ENCODE measurements at places on chromosomes 5 and 9.

- peaks cover 8% of the 10 kb centered on the region for H3K36me3 ChIP-seq
- H3K4me3 ChIP-seq: no peak overlapping the region
- H3K4me1 ChIP-seq: peaks cover 61% of the 10 kb centered on the region
- no peak overlapping the region for H3K27ac ChIP-seq
Observed at GRCh38 chr5:131381777-131382176, 117.9 kb downstream of the CDC42SE2 start.

DNA sequence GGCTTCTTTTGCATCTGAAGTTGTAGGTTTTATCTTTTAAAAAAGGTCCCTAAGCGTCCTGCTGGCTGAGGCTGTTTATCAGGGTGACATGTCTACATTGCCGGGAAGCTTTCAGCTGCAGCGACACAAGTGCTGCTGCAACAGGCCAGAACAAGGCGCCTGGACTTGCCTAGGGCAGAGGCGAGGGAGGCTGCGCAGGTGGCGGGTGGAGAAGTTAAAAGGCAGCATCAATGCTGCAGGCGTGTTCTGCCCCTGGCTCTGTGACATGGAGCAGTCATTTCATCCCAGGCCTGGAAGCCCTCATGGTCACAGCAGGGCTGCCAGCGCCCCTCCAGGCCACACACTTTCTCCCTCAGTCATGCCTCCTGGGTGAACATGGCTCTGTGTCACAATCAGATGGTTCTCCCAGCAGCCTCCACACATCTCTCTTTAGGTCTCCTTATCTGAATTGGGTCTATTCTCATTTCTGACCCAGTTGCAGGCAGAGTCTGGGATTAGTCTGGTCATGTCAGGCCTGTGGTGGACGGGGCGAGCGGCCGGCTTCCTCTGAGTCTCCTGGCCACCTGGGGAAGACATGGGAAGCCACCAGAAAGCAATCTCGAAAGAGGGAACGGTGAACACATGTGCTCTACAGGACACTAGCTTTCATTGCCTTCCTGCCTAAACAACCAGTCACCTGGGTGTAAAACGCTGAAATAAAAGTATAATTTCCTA lies 41.3 kb downstream of the IRX2 start:
- no peak for DNase-seq
- H3K36me3 ChIP-seq: no peaks in the 10 kb centered on the region
- H3K27me3 ChIP-seq: no peaks in the 10 kb centered on the region
- no peak overlapping the region for H3K27ac ChIP-seq

DNA sequence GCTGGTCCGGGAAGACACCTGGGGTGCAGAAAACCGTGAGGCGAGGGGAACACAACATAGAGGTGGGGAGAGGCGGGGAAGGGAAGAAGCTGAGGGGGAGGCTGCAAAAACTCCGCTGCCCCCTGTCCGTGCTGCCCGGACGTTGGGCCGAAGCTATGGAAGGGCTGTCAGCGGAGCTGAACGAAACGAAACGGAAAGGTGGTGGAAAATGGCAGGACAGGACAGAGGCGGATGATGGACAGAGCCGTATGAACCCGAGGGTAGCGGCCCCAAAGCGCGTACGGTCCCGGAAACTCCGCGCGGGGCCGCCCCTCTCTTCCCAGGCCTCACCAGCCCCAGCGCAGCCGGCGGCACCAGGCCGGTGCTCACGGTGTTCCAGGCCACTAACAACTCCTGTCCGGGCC lies 272 bp downstream of the ANAPC2 start:
- H3K27ac ChIP-seq: peak overlapping the region; percentile 98
- no peaks in the 10 kb centered on the region for H3K36me3 ChIP-seq
- no peaks in the 10 kb centered on the region for H3K27me3 ChIP-seq
- H3K4me3 ChIP-seq: peak overlapping the region; percentile 97
- no peak for DNase-seq

GRCh38 chr5:54030981-54031380 lies 279.4 kb downstream of the ARL15 start:
- no peaks in the 10 kb centered on the region for H3K4me1 ChIP-seq
- H3K27ac ChIP-seq: no peak overlapping the region
- no peaks in the 10 kb centered on the region for H3K36me3 ChIP-seq
- no peak overlapping the region for H3K4me3 ChIP-seq
- H3K27me3 ChIP-seq: no peaks in the 10 kb centered on the region
- no peak for DNase-seq

GRCh38 chr5:169169783-169170182 lies 131.2 kb downstream of the SLIT3 start:
- H3K4me3 ChIP-seq: no peak overlapping the region
- no peaks in the 10 kb centered on the region for H3K4me1 ChIP-seq
- no peak for DNase-seq
- no peaks in the 10 kb centered on the region for H3K27me3 ChIP-seq
- no peaks in the 10 kb centered on the region for H3K36me3 ChIP-seq

GRCh38 chr9:121071756-121072421 lies 2.9 kb upstream of the CNTRL start:
- H3K36me3 ChIP-seq: peaks cover 3% of the 10 kb centered on the region
- H3K27ac ChIP-seq: peak overlapping the region; percentile 85
- DNase-seq: no peak
- no peaks in the 10 kb centered on the region for H3K27me3 ChIP-seq
- H3K4me3 ChIP-seq: no peak overlapping the region

- H3K27me3 ChIP-seq: no peaks in the 10 kb centered on the region
- no peak overlapping the region for H3K4me3 ChIP-seq
- H3K36me3 ChIP-seq: no peaks in the 10 kb centered on the region
- H3K27ac ChIP-seq: peak overlapping the region; percentile 23
Observed at GRCh38 chr9:87722393-87723088, 3.4 kb upstream of the CTSL start.

DNA sequence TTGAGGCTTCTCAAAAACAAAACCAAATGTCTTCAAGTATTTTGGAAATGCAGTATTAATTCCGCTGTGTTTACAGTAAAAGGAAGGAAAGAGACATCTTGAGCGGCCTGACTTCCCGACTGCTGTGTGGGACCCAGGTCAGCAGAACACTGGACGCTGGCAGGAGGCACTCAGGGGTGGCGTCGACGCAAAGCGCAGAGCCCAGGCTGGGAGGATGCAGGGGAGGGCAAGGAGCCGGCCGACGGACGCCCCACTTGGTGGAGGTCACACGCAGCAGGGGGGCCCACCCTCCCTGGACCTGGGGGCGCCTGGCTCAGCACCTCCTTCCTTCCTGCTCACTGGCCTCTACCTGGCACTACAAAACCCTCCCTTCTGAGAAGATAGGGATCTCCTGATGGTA lies 19.7 kb downstream of the SLC12A7 start:
- H3K36me3 ChIP-seq: no peaks in the 10 kb centered on the region
- DNase-seq: no peak
- no peak overlapping the region for H3K4me3 ChIP-seq

GRCh38 chr5:9644630-9645029 lies 14.5 kb upstream of the TAS2R1 start:
- H3K4me3 ChIP-seq: no peak overlapping the region
- H3K36me3 ChIP-seq: no peaks in the 10 kb centered on the region
- no peak for DNase-seq
- no peak overlapping the region for H3K27ac ChIP-seq
- H3K27me3 ChIP-seq: no peaks in the 10 kb centered on the region
- no peaks in the 10 kb centered on the region for H3K4me1 ChIP-seq

DNA sequence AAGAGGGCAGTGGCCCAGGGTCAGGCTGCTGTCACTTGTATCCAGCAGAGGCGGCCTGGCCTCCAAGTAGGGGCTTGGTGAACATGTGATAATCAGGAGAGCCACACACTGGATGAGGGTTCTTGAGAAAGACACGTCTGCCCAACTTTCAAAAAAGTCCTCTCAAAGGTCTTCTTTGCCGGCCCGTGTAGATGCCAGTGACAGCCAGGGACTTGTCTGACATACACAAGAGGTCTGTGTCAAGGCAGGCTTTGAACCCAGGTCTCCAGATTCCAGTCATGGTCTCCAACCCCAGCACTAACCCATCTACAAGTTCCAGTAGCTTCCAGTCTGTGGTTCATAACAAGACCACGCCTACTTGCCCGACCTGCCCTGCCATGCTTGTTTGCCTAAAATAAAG lies 7.9 kb upstream of the AMBP start:
- no peak overlapping the region for H3K4me3 ChIP-seq
- H3K36me3 ChIP-seq: no peaks in the 10 kb centered on the region
- no peak overlapping the region for H3K27ac ChIP-seq
- H3K4me1 ChIP-seq: peaks cover 6% of the 10 kb centered on the region
- DNase-seq: no peak

DNA sequence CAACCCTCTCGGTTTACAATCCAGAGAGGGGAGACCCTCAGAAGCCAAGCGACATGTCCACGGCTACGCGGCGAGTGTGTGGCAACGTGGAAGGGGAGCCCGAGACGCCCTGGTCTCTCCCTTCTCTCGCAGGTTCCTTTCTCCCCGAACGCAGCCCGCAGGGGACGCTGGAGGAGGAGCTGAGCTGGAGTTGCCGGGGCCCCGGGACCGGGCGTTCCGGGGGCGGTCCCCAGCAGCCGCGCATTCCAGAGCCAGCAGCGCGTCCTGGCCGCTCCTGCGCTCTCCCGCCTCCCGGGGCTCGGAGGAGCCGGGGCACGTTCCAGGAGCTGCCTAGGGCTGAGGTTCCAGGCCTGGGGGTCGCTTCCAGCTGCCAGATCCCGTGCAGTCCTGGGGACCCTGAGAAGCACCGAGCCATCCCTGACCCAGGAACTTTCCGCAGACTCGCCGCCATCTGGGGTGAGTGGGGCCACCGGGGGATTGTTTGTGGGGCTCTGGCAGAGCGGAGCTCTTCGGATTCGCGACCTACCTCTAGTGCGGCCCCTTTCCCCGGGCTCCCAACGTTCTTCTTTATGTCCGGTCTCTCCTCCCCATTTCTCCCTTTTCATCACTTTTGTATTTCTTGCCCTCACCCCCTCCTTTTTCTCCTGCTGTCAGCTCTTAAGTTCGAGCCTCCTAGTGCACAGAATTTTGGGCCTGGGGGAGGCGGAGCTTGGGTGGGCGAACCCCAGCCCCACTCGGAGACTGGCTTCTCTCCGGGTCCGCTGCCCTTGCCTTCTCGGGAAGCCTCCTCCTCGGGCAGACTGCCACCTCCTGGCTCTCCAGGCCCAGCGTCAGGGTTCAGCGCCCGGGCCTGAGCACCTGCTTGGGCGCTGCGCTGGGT lies at the start of gene SMIM3:
Gene SMIM3, plus strand, starts transcription at position 241 of the 880 bp plus-strand sequence. CDS start 16,684 bp downstream, outside the sequence.
- no peaks in the 10 kb centered on the region for H3K36me3 ChIP-seq
- peaks cover 46% of the 10 kb centered on the region for H3K4me1 ChIP-seq
- peak within 1 kb of the TSS; percentile 91 for H3K27ac ChIP-seq
- DNase-seq: peak; percentile 70
- H3K4me3 ChIP-seq: peak within 1 kb of the TSS; percentile 53

DNA sequence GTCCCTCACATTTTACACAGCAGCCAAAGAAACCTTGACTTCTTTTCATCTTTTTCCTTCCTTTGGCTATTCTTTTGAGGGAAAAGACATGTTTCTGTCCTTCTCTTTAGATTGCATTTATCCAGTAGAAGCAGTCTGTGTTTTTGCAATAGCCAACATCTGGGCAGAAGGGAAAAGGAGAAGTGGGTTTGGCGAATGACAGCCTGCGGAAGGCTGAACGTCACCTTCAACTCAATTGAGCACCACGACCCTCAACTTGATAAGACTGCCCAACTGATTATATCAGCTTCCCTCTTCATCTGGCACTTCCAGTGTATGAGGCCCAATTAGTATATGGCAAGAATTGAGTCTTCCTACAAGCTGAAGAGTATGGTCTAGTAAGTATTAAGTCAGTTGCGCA lies 1997.6 kb upstream of the WWC1 start:
- no peak overlapping the region for H3K4me3 ChIP-seq
- no peak for DNase-seq
- no peaks in the 10 kb centered on the region for H3K27me3 ChIP-seq
- H3K27ac ChIP-seq: no peak overlapping the region
- no peaks in the 10 kb centered on the region for H3K4me1 ChIP-seq

GRCh38 chr5:8239646-8240045 lies 370.7 kb downstream of the MTRR start:
- H3K4me3 ChIP-seq: no peak overlapping the region
- H3K4me1 ChIP-seq: no peaks in the 10 kb centered on the region
- no peak overlapping the region for H3K27ac ChIP-seq
- no peaks in the 10 kb centered on the region for H3K27me3 ChIP-seq
- DNase-seq: no peak

DNA sequence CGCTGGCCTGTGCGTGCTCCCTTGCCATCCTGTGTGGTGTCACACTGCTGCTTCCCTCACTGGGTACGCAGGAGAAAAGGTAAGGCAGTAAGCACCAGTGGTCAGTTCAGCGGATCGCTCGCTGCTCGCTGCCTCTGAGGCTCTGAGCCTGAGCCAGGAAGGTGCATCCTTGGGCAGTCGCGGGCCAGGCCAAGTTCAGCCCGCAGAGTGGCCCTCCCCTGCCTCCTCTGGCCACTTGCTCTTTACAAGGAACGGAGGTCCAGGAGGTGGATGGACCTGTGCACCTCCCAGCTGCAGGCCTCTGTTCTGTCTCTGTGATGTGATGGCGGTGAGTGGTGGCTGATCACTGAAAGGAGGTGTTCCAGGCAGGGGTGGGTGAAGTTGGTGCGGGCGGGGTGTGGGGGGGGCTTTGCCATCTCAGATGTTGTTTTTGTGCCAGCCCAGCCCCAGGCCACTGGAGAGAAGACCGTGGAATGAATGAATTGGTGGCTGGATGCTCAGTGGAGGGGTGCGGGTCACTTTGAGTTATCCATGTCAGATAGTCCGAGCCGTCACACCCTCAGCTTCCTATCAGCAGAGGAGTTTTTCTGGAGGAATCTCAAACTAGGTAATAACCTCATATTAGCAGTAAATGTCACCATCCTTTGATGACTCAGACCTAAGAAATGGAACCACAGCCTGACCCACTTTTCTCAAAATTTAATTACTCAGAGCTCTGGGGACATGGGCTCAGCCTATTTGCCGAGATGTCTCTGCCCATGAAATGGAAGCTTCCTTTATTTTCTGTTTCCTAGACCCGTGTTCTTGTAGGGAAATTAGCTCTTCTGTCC lies 7.3 kb downstream of the COL5A1 start:
- no peaks in the 10 kb centered on the region for H3K4me1 ChIP-seq
- no peak for DNase-seq
- H3K4me3 ChIP-seq: no peak overlapping the region

- no peaks in the 10 kb centered on the region for H3K27me3 ChIP-seq
- DNase-seq: no peak
- no peak overlapping the region for H3K27ac ChIP-seq
- no peaks in the 10 kb centered on the region for H3K4me1 ChIP-seq
- no peak overlapping the region for H3K4me3 ChIP-seq
Observed at GRCh38 chr9:93221044-93221443, 37.1 kb downstream of the WNK2 start.

DNA sequence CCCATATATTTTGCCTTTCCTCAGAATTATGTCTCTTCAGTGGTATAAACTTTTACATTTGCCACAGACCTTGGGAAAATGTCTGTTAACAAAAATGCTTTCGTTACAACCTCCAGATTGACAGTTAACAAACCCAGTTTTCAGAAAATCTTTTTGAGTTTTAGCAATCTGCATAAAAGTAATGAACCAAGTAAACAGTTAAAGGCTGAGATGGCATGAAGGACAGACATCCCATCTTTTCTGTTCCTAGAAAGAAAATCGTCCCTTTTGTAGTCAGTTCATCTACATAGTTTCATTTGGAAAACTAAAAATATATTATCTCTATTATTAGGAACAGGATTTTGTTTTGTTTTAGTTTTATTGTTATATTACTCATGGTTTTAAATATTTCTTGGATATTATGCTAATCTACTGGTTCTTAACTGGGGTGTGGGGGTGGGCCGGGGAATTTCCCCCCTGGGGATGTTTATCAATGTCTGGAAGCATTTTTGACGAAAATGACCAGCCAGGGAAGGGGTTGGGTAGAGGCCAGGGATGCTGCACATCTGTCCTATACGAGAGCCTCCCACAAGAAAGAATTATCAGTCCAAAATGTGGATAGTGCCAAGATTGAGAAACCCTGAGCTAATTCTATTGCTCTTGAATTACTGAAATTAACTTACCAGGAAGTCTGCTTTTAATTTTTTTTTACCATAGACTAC lies 11.9 kb downstream of the FYB1 start:
- no peaks in the 10 kb centered on the region for H3K4me1 ChIP-seq
- no peak overlapping the region for H3K4me3 ChIP-seq
- no peaks in the 10 kb centered on the region for H3K36me3 ChIP-seq
- H3K27me3 ChIP-seq: no peaks in the 10 kb centered on the region
- H3K27ac ChIP-seq: no peak overlapping the region
